ENCODE measurements at places on chromosomes 4 and X. TPM values are rescaled to one million over a fixed set of nuclear protein-coding genes. Genes with fewer than 3 reads are reported as not detected.

DNA sequence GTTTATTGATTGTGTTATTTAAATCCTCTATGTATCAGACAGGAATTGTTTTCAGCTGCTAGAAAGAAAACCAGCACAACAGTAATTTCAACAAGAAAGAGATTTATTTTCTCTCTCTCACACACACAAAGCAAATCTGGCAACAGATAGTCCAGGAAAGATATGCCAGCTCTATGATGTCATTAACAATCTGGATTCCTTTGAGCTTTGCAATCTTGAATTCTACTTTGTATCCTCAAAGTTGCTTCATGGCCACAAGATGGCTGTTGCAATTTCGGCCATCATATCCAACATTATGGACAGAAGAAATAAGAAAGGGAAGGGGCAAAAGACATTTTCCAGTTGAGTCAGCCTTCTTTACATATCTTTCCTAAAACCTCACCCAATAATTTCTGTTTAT lies 19.8 kb upstream of the FMR1 start:
- H3K4me1 ChIP-seq, result no peaks in the 10 kb centered on the region
- no peak overlapping the region for H3K27ac ChIP-seq
- no peaks in the 10 kb centered on the region for H3K27me3 ChIP-seq
- no peak for DNase-seq
- no peak overlapping the region for H3K4me3 ChIP-seq
- no peaks in the 10 kb centered on the region for H3K36me3 ChIP-seq

GRCh38 chrX:143701460-143701859 lies 19.1 kb downstream of the SPANXN2 start:
- no peak for DNase-seq
- H3K27me3 ChIP-seq, result no peaks in the 10 kb centered on the region
- H3K36me3 ChIP-seq, result no peaks in the 10 kb centered on the region
- no peak overlapping the region for H3K4me3 ChIP-seq

MMAA gene
- total RNA-seq, result 7.0 TPM

P2RY8 gene
- total RNA-seq, result 139 TPM

All from CD4-positive, alpha-beta T cell (primary cell).